ENCODE measurements at places on chromosomes 6 and 20. TPM values are rescaled to one million over a fixed set of nuclear protein-coding genes. Genes with fewer than 3 reads are reported as not detected.

SCRT2 gene
- total RNA-seq, result not detected

UTRN gene
- 62.1 TPM for total RNA-seq

THEMIS gene
- total RNA-seq, result 0.07 TPM

NKAIN4 gene
- 162 TPM for total RNA-seq

GRCh38 chr20:35295674-35296073 is 3.4 kb upstream of the FAM83C start:
- no peaks in the 10 kb centered on the region for H3K36me3 ChIP-seq
- H3K27me3 ChIP-seq, result no peaks in the 10 kb centered on the region
- no peak for DNase-seq
- peaks cover 5% of the 10 kb centered on the region for H3K4me1 ChIP-seq
- H3K27ac ChIP-seq, result no peak overlapping the region

- H3K4me1 ChIP-seq, result no peaks in the 10 kb centered on the region
- no peak overlapping the region for H3K27ac ChIP-seq
- H3K4me3 ChIP-seq, result no peak overlapping the region
These were observed 42.8 kb upstream of the TASP1 start for GRCh38 chr20:13681248-13682125.

DNA sequence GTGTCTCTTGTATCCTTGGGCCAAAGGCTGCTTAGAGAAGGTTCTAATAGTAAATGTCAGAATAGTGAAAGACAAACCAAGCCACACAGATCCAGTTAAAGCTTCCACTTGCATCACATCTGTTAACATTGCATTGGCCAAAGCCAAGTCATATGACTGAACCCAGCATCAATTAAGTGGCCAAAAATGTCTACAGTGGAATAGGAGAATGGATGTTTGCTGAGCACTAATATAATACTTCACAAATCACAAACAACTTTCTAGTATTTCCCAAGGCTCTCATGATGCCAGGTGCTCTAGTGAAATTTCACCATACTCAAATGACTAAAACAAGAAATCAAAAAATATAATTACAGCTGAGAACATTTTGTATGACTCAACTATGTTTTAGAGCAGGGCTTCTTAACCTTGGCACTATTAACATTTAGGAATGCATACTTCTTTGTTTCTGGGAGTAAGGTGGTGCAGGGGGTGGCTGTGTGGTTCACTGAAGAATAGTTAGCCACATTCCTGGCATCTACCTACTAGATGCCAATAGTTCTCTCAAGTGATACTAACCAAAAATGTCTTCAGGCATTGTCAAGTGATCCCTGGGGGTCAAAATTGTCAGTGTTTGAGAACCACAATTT is 148.0 kb upstream of the SPTLC3 start:
- H3K4me3 ChIP-seq, result no peak overlapping the region
- no peaks in the 10 kb centered on the region for H3K36me3 ChIP-seq
- H3K4me1 ChIP-seq, result no peaks in the 10 kb centered on the region
- no peak overlapping the region for H3K27ac ChIP-seq

DNA sequence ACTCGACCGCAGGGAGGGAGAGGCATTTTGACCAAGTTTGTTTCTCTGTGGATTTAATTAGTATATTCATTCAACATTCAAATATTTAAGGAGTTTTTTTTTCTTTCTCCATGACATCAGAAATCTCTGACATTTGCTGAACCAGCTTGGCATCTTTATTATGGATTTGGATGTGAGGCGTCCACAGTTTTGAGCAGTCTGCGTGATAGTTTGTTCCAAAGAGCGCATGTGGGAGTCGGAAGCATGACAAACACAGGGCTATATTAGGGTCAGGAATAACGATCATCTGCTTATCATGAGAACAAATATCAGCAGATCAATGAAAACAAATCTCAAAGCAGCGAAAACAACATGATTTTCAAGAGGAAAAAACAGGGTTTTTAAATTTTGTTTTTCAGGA is 373.2 kb downstream of the CDH4 start:
- H3K4me1 ChIP-seq, result no peaks in the 10 kb centered on the region
- DNase-seq, result no peak
- no peak overlapping the region for H3K4me3 ChIP-seq
- no peaks in the 10 kb centered on the region for H3K27me3 ChIP-seq

DNA sequence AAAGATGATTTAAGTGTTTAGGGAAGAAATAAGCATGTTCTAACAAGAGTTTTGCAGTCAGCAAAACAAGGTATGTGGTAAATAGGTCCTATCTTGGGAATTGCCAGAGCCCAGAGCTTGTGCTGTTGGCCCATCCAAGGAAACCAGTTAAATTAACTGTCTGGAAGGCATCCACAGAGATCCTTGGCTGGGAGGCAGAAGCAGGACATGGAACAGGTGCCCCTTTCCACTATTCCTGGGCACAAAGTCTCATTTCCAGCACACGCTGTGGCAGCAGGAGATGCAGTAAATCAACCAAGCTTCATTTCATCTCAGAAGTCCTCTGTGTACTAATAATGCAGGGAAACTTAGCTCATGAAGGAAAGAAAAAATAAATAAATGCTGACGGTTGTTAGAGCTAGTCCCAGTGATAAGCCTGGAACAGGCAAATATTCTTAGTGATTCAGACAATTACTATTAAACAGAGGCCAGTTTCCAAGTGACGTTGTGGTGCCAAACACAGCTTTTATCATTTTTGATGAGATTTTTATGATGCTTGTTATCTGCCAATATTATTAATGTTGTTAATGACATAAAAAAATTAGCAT is 39.8 kb upstream of the SNAP25 start:
- no peaks in the 10 kb centered on the region for H3K27me3 ChIP-seq
- H3K36me3 ChIP-seq, result no peaks in the 10 kb centered on the region
- DNase-seq, result peak; percentile 45
- no peaks in the 10 kb centered on the region for H3K4me1 ChIP-seq
- no peak overlapping the region for H3K27ac ChIP-seq
- H3K4me3 ChIP-seq, result no peak overlapping the region

DNA sequence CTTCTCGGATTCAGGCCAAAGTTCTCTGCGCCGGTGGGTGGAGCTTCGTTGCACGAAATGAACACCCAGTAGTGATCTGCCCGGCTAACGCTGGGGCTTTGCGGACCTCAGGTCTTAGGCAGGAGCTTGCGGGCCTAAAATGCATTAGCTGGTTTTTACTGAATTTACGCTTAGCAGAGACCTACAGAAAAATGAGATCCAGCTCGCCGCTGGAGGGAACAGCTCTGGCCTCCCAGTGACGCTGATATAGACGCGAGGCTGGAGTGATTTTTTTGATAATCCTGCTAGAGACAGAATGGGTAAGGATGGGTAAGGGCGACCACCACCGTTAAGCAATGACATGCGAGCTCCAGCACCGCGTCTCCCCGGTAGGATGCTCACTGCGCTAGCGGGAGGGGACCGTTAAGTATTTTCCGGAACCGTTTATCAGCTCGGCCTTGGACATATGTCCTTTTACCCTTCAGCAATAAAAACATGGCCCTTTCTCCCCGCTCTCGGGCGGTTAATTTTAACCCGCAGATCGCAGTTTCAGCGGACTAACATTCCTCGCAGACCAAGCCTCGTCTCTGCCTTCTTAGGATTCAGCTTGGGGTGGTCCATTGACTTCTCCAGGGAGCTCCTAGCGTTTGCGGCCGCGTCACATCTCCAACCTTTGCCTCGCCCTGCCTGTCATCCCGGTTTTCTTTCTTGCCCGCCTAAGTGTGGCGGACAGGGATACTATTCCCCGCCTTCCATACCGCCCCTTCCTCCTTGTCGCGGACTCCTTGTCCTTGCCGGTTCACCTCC is 109.3 kb downstream of the GPX5 start:
- no peak for DNase-seq
- peaks cover 3% of the 10 kb centered on the region for H3K4me1 ChIP-seq
- H3K27me3 ChIP-seq, result peaks cover 19% of the 10 kb centered on the region
- no peak overlapping the region for H3K27ac ChIP-seq
- H3K36me3 ChIP-seq, result no peaks in the 10 kb centered on the region

Measured in astrocyte (in vitro differentiated cells and primary cell).